ENCODE measurements at places on chromosomes 16 and 17.

- DNase-seq: no peak
These were observed 6.9 kb downstream of the PLLP start for GRCh38 chr16:57277586-57277985.

DNA sequence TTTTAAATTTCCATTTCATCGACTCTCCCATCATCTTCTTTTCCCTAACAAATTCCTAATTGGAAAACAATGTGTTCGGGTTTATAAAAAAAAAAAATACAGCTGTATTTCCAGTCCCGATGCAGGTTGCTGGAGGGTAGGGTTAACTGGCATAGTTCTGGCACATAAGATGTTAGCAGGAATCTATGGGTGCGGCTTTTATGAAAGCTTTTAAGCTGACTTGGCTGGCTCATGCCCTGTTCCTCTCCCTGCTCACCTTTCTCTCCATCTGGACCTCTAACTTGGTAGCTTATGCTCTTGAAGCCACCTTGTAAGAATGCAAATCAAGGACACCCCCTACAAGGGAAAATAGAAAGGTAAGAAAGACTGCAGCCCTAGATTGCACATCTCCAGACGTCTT is 33.2 kb upstream of the KCNJ2 start:
- no peak for DNase-seq

DNA sequence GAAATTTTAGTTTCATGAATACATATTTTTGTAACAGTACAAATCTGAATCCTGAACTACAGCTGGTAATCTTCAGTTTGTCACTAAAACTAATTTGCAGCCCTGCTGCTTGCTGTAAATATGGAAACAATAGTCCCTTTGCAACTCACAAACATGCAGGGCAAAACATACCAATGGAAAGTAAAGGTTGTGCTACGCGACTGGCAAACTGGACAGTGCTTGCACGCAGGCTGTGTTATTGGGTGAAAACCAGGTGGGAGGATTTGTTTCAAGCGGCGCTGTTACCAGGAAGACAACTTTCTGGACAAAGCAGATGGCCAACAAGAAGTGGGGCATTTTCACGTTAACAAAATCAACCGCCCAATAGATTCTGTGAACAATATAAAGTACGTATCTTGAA is 93.5 kb downstream of the CDYL2 start:
- DNase-seq: no peak

- DNase-seq: peak; percentile 59
These were observed 498.5 kb upstream of the ZFHX3 start for GRCh38 chr16:73546341-73546845.

DNA sequence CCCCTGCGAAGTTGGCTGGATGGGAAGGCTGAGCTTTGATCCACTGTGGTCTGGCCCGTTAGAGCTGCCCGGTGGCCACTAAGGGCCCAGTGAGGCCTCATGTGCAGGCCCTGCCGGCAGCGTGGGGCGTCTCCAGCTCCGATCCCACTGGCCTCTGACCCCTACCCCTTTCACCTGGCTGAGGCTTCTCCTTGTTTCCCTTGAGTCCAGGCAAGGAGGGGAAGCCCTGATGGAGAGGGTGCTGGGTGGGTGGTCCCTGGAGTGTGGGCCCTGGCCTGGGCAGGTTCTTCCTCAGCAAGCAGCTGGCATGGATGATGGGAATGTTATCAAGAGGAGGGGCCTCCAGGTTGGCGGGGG is 356.8 kb downstream of the SEC14L1 start:
- no peak for DNase-seq

DNA sequence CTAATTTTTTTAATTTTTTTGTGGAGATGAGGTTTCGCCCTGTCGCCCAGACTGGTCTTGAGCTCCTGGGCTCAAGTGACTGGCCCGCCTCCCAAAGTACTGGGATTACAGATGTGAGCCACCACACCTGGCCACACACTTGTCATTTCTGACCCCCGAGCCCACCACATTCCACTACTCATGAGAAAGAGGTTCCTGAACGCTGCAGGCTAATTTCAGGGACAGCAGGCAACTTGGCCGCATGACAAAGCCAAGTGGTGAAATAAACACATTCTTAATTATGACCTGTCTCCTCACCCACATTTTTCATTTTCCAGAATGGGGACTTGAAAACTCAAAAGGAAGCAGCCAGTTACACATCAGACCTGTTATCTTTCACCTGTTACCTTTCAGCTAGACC is 114.5 kb downstream of the ABCC6 start:
- DNase-seq: no peak

- no peak for DNase-seq
These were observed 24.6 kb upstream of the PHB1 start for GRCh38 chr17:49439305-49439672.

All from NCI-H1092 treated with DMSO at 0.1 percent for 48 hours (cell line).